ENCODE measurements at places on chromosomes 16 and 17. TPM values are rescaled to one million over a fixed set of nuclear protein-coding genes. Genes with fewer than 3 reads are reported as not detected.

- no peak overlapping the region for H3K27ac ChIP-seq
- no peak for DNase-seq
- H3K36me3 ChIP-seq, result no peaks in the 10 kb centered on the region
- no peaks in the 10 kb centered on the region for H3K4me1 ChIP-seq
- H3K27me3 ChIP-seq, result no peaks in the 10 kb centered on the region
Observed at GRCh38 chr16:5252791-5253190, 155.2 kb upstream of the EEF2KMT start.

- DNase-seq, result no peak
- H3K4me3 ChIP-seq, result no peak overlapping the region
- no peak overlapping the region for H3K27ac ChIP-seq
- no peaks in the 10 kb centered on the region for H3K27me3 ChIP-seq
Observed at GRCh38 chr16:48864055-48864454, 254.1 kb upstream of the N4BP1 start.

DNA sequence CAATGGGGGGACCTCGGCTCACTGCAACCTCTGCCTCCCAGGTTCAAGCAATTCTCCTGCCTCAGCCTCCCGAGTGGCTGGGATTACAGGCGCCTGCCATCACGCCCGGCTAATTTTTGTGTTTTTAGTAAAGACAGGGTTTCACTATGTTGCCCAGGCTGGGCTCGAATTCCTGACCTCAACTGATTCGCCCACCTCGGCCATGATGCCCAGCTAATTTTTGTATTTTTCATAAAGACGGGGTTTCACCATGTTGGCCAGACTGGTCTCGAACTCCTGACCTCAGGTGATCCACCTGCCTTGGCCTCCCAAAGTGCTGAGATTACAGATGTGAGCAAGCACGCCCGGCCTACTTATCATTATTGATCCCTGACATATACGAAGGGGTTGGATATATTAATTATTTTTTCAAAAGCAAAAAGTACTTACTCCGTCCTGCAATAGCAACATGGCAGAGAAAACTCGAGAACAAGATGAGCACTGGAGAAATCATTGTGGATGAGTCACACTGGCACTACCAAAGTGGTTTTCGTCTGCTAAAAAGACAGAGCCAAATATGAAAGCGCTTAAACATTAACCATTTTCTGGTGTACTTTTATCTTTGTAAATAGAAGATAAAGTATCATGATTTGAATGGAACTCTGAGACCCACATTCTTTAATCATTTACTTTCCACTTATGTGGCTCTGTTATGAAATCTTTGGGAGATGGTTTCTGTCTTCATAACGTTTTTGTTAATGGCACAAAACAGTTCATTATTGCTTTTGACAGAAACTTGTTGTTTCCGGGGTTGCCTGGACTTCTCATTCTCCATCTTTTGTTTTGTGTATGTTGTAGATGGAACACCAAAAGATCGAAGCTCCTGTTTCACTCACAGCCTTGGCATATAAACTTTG, at the start of gene APOH:
TSS of gene APOH (minus strand) at position 529 of the 896 bp plus-strand sequence. CDS start at position 493, 36 bp downstream.
- DNase-seq, result no peak
- no peaks in the 10 kb centered on the region for H3K4me1 ChIP-seq
- H3K36me3 ChIP-seq, result no peaks in the 10 kb centered on the region
- H3K4me3 ChIP-seq, result no peak within 1 kb of the TSS
- no peaks in the 10 kb centered on the region for H3K27me3 ChIP-seq

GRCh38 chr17:82330322-82331239, 3.0 kb downstream of the SECTM1 start:
- H3K4me1 ChIP-seq, result peaks cover 24% of the 10 kb centered on the region
- H3K27ac ChIP-seq, result no peak overlapping the region
- no peak overlapping the region for H3K4me3 ChIP-seq
- H3K27me3 ChIP-seq, result no peaks in the 10 kb centered on the region
- no peak for DNase-seq

GRCh38 chr17:7888184-7888920, at the start of gene CHD3:
CHD3 (plus strand) TSS chr17:7888789; CDS start chr17:7889001, 212 bp downstream.
- H3K4me1 ChIP-seq, result peaks cover 39% of the 10 kb centered on the region
- H3K27ac ChIP-seq, result peak within 1 kb of the TSS; percentile 65
- H3K36me3 ChIP-seq, result peaks cover 32% of the 10 kb centered on the region
- peak; percentile 43 for DNase-seq

DNA sequence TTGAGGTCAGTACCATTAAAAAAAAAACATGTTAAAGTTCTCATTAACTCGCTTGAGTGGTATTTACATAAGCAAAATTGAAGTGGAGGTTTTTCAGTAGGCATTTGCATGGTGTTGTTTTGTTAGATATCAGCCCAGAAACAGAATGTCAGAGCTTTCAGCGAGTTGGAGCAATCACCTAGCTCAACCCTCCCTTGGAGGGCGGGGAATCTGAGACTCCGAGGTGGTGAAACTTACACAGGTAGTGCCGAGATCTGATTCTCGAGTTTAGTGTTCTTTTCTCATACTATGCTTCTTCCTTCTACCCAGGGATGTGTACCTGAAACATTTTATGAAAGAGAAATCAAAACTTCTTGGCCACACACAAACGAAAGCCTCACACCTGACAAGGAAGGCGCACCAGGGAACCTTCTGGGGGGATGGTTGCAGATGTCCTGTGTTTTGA, 6.6 kb downstream of the SEC14L1 start:
- H3K4me3 ChIP-seq, result no peak overlapping the region
- no peaks in the 10 kb centered on the region for H3K27me3 ChIP-seq
- H3K36me3 ChIP-seq, result no peaks in the 10 kb centered on the region
- no peak overlapping the region for H3K27ac ChIP-seq
- peaks cover 35% of the 10 kb centered on the region for H3K4me1 ChIP-seq
- no peak for DNase-seq

GRCh38 chr17:58811290-58811689, 55.6 kb downstream of the PPM1E start:
- no peaks in the 10 kb centered on the region for H3K36me3 ChIP-seq
- H3K27ac ChIP-seq, result no peak overlapping the region
- no peaks in the 10 kb centered on the region for H3K27me3 ChIP-seq
- DNase-seq, result no peak
- H3K4me1 ChIP-seq, result no peaks in the 10 kb centered on the region

DNA sequence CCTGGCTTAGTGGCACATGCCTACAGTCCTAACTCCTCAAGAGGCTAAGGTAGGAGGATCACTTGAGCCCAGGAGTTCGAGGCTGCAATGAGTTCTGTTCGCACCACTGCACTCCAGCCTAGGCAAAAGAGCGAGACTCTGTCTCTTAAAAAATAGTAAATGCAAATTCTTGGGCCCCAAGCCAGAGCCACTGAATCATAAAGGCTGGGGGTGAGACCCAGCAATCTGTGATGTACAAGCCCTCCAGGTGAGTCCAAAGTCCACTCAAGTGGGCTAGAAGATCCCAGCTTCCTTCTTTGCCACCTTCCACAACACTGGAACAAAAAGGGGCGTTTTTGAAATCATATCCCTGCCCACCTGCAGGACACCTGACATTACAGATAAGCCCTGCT, 16.9 kb downstream of the TRIM25 start:
- no peak overlapping the region for H3K27ac ChIP-seq
- no peak overlapping the region for H3K4me3 ChIP-seq
- H3K4me1 ChIP-seq, result no peaks in the 10 kb centered on the region
- peaks cover 93% of the 10 kb centered on the region for H3K36me3 ChIP-seq
- DNase-seq, result no peak

- H3K4me1 ChIP-seq, result peaks cover 2% of the 10 kb centered on the region
- H3K36me3 ChIP-seq, result no peaks in the 10 kb centered on the region
- no peak overlapping the region for H3K27ac ChIP-seq
Observed at GRCh38 chr16:2791174-2791573, 3.8 kb upstream of the PRSS33 start.

GRCh38 chr17:39527220-39527813, 66.0 kb downstream of the CDK12 start:
- H3K36me3 ChIP-seq, result peaks cover 54% of the 10 kb centered on the region
- peak; percentile 26 for DNase-seq
- no peak overlapping the region for H3K4me3 ChIP-seq
- H3K27me3 ChIP-seq, result no peaks in the 10 kb centered on the region
- no peak overlapping the region for H3K27ac ChIP-seq

- no peaks in the 10 kb centered on the region for H3K36me3 ChIP-seq
- H3K4me3 ChIP-seq, result no peak overlapping the region
- peaks cover 9% of the 10 kb centered on the region for H3K4me1 ChIP-seq
- no peaks in the 10 kb centered on the region for H3K27me3 ChIP-seq
- no peak overlapping the region for H3K27ac ChIP-seq
Observed at GRCh38 chr16:79752396-79752795, 151.9 kb upstream of the MAF start.

- H3K4me1 ChIP-seq, result no peaks in the 10 kb centered on the region
- H3K27me3 ChIP-seq, result peaks cover 4% of the 10 kb centered on the region
- H3K27ac ChIP-seq, result no peak overlapping the region
- no peak overlapping the region for H3K4me3 ChIP-seq
Observed at GRCh38 chr17:38457577-38458371, 29.5 kb downstream of the ARHGAP23 start.

GRCh38 chr16:714558-715476, at the start of gene METRN:
METRN (plus strand) TSS chr16:715118; CDS start chr16:715290, 172 bp downstream.
- no peaks in the 10 kb centered on the region for H3K36me3 ChIP-seq
- peak within 1 kb of the TSS; percentile 43 for H3K4me3 ChIP-seq
- peak; percentile 82 for DNase-seq
- H3K27me3 ChIP-seq, result peaks cover 10% of the 10 kb centered on the region

GRCh38 chr17:10156077-10156435, 42.4 kb downstream of the GAS7 start:
- no peaks in the 10 kb centered on the region for H3K36me3 ChIP-seq
- H3K4me1 ChIP-seq, result no peaks in the 10 kb centered on the region

GRCh38 chr17:22277595-22277994, 585.3 kb downstream of the KCNJ18 start:
- no peaks in the 10 kb centered on the region for H3K27me3 ChIP-seq
- no peak for DNase-seq
- H3K4me1 ChIP-seq, result no peaks in the 10 kb centered on the region
- no peaks in the 10 kb centered on the region for H3K36me3 ChIP-seq
- H3K4me3 ChIP-seq, result no peak overlapping the region

GRCh38 chr17:1695365-1695764, 10.7 kb upstream of the PRPF8 start:
- H3K4me3 ChIP-seq, result no peak overlapping the region
- DNase-seq, result no peak
- H3K27ac ChIP-seq, result no peak overlapping the region
- H3K27me3 ChIP-seq, result no peaks in the 10 kb centered on the region

DNA sequence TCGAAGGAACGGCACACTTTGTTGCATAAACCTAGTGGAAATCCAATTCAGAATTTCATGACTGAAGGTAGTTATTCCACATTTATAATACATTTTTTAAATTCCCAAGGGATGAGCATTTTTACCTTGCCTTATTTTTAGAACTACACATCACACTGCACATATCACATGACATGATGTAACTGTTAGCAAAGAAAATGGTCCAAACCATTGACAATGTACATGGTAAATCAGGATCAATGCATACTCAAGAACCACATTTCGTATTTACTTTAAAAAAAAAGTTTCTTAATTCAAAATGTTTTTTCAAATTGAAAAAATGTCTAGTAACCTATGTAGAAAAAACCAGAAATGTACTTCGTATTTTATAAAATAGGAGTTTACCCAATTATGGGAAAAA, 2.5 kb downstream of the KANSL1 start:
- peak overlapping the region; percentile 95 for H3K4me3 ChIP-seq
- H3K27ac ChIP-seq, result peak overlapping the region; percentile 78
- H3K36me3 ChIP-seq, result no peaks in the 10 kb centered on the region
- H3K27me3 ChIP-seq, result no peaks in the 10 kb centered on the region

DNA sequence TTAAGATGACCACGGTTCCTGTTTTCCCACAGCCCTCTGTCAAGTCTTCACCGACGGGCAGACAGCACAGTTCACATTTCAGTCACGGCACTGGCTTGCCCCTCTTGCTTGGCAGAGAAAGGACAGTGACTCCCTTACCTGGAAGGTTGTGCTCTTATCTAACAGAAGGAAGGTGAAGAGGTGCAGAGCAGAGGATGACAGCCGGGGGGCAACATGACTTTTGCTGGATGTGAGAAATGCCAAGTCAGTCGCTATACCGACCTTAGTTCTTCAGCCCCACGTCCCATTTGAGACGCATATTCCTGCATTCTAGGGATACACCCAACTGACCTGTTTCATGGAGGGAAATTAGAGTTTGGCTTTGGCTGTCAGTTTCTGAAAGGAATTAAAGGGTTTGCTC, 492.3 kb downstream of the NPIPA7 start:
- no peak for DNase-seq
- no peak overlapping the region for H3K27ac ChIP-seq
- H3K4me3 ChIP-seq, result no peak overlapping the region
- no peaks in the 10 kb centered on the region for H3K4me1 ChIP-seq
- H3K36me3 ChIP-seq, result no peaks in the 10 kb centered on the region

GRCh38 chr17:75240394-75241142, 20.8 kb downstream of the GGA3 start:
- peak; percentile 16 for DNase-seq
- peaks cover 72% of the 10 kb centered on the region for H3K36me3 ChIP-seq
- no peaks in the 10 kb centered on the region for H3K27me3 ChIP-seq
- H3K4me3 ChIP-seq, result no peak overlapping the region
- peak overlapping the region; percentile 67 for H3K27ac ChIP-seq

DNA sequence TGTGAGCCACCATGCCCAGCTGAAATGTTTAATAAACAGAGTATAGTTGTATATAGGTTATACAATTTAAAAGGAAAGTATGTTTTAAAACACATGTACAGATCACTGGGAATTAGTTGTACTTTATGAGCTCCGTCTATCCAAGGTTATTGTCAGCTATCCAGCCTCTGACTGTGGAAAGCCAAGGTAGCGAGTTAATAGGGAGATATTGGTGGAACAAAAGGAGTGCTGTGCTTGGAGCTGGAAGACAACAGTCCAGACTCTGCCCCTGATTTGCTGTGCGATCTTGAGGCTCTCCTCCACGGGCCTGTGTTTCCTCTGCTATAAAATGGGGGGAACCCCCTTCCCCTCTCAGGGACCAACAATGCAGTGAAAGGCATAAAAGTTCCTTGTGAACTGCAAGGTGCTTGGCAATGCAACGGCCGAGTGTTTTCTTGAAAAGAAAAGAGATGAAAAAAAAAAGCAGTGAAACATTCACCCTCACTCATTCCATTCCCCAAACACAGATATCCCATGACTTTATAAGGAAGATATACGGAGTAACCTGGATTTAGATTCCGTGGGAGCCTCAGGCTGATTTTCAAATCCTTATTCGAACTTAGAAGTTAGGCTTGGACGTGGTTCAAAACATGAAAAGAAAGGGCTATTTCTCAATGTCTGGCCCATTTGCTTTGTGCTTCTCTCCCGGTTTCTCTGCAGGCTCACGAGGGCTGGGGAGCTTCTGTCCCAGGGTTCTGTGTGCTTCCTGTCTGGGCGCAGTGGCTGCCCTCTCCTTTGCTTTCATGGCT, 34.1 kb downstream of the CUEDC1 start:
- H3K4me3 ChIP-seq, result no peak overlapping the region
- H3K4me1 ChIP-seq, result no peaks in the 10 kb centered on the region
- DNase-seq, result no peak
- H3K27me3 ChIP-seq, result no peaks in the 10 kb centered on the region
- no peak overlapping the region for H3K27ac ChIP-seq

- H3K27me3 ChIP-seq, result no peaks in the 10 kb centered on the region
- H3K4me1 ChIP-seq, result peaks cover 57% of the 10 kb centered on the region
- peak overlapping the region; percentile 96 for H3K27ac ChIP-seq
- DNase-seq, result peak; percentile 47
- H3K4me3 ChIP-seq, result peak overlapping the region; percentile 51
Observed at GRCh38 chr16:56932721-56933619, 1.0 kb downstream of the HERPUD1 start.

KRTAP3-2 gene
- not detected for polyA plus RNA-seq

CD300A gene
- 51.4 TPM for polyA plus RNA-seq

C17orf100 gene
- 4.7 TPM for polyA plus RNA-seq

ACSM3 gene
- polyA plus RNA-seq, result 5.9 TPM

KIF2B gene
- polyA plus RNA-seq, result not detected

HBA1 gene
- polyA plus RNA-seq, result not detected

AHSP gene
- not detected for polyA plus RNA-seq

DHX58 gene
- 11.9 TPM for polyA plus RNA-seq

KRTAP4-1 gene
- polyA plus RNA-seq, result not detected

ZNF764 gene
- polyA plus RNA-seq, result 8.8 TPM

HBZ gene
- polyA plus RNA-seq, result not detected
